ENCODE measurements at places on chromosomes 12 and 14. TPM values are rescaled to one million over a fixed set of nuclear protein-coding genes. Genes with fewer than 3 reads are reported as not detected.

STYK1 gene
- polyA plus RNA-seq: 1.1 TPM

SLC24A4 gene
- 0.13 TPM for polyA plus RNA-seq

LLPH gene
- polyA plus RNA-seq: 29.5 TPM

KRT82 gene
- polyA plus RNA-seq: not detected

NYNRIN gene
- polyA plus RNA-seq: 44.1 TPM

Data from renal pelvis (tissue), 12 donors.